ENCODE measurements at places on chromosomes 4 and X. TPM values are rescaled to one million over a fixed set of nuclear protein-coding genes. Genes with fewer than 3 reads are reported as not detected.

DNA sequence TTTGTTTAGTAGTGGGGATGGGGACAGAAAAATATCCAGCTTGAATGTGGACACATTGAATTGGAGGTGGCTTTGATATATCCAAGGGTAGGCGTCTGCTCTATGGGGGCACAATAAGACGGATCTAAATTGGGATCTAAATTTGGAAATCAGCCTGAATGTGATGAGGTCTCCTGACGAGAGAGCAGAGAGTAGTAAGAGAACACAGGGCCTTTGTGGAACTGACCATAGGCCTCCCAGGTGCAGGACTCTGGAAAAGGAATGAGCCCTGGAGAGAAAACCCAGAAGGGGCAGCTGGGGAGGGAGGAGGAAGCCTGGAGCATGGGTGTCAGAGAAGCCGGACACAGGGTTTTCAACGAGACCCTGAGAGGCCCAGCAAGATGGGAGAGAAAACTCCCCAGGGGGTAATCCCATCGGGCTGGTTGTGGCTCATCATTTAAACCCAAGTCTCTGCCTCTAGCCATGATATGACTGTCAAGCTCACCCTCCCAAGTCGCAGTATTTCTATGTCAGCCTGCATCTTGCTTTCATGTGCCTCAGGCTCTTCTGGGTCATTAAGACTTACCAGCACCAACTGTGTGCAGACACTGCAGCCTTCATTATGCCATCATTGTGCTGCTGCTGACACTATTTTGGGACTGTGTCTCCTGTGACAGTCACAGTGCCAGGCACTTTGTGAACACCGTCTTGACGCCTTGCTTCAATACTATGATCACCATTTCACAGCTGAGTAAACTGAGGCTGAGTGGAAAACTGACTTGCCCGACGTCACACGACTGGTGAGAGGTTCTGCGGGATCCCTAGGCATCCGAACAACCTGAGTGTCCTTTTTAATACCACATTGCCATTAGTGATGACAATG is 57.1 kb downstream of the ANAPC4 start:
- no peaks in the 10 kb centered on the region for H3K27me3 ChIP-seq
- H3K36me3 ChIP-seq: no peaks in the 10 kb centered on the region
- no peak overlapping the region for H3K4me3 ChIP-seq
- no peak for DNase-seq
- no peaks in the 10 kb centered on the region for H3K4me1 ChIP-seq
- no peak overlapping the region for H3K27ac ChIP-seq

- no peaks in the 10 kb centered on the region for H3K4me1 ChIP-seq
- H3K4me3 ChIP-seq: no peak overlapping the region
- no peak overlapping the region for H3K27ac ChIP-seq
- H3K36me3 ChIP-seq: no peaks in the 10 kb centered on the region
Measured at GRCh38 chr4:76488888-76489685, 54.1 kb downstream of the SHROOM3 start.

DNA sequence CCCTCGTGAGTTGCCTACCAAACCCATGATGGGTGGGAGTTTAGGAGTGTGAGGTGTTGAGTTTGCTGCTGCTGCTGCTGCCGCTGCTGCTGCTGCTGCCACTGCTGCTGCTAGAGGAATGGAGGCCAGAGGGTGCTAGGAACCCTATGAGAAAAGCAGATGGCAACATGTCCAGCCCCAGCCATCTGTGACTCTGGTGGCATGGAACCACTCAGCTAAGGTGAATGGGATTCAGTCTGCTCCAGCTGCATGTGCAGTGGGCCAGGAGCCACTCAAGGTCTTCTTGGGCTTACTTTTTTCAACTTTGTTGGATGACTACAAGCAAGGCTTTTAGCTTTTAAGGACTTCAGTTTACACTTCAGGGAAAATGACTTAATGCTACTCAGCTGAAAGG is 103.8 kb downstream of the RTL5 start:
- no peaks in the 10 kb centered on the region for H3K4me1 ChIP-seq
- no peaks in the 10 kb centered on the region for H3K36me3 ChIP-seq
- DNase-seq: no peak
- H3K27ac ChIP-seq: no peak overlapping the region
- no peaks in the 10 kb centered on the region for H3K27me3 ChIP-seq

DNA sequence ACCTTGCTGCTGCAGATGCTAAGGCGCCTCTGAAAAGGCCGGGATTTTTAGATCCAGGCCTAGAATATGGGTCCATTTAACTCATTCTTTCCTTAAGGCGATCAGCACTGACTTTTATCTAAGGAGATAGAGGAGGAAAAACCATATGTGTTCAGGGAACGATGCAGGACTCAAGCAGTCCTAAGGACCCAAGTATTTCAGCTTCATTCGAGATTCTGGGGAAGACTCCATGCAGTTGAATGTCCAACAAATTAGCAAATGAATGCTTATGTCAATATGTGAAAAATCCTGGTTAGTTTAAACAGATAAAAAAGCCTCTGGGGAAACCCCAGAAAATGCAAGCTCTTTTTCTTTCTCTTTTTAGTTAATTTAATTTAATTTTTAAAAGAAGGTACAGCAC is 36.0 kb downstream of the HELT start:
- H3K36me3 ChIP-seq: no peaks in the 10 kb centered on the region
- no peaks in the 10 kb centered on the region for H3K27me3 ChIP-seq
- H3K27ac ChIP-seq: no peak overlapping the region
- no peak overlapping the region for H3K4me3 ChIP-seq
- DNase-seq: no peak

- peak overlapping the region; percentile 60 for H3K4me3 ChIP-seq
- no peaks in the 10 kb centered on the region for H3K36me3 ChIP-seq
- DNase-seq: no peak
- peak overlapping the region; percentile 92 for H3K27ac ChIP-seq
Measured at GRCh38 chrX:54640103-54640690, 110.2 kb downstream of the GNL3L start.

DNA sequence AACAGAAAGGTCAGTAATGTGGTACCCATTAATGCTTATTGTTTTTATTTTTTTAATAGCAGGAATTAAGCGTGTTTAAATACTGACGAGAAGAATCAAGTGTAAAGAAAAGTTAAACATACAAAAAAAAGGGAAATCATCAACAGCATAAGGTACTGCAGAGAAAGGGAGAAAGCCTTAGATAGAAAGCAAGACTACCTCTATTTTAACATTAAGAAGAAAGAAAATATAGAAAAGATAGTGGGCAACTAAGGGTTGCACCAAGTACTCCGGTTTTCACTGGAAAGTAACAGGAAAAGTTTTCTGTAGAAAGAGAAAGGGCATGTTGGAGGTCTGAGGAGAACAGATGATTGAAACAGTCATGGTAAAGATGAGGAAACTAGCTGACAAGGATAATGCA is 41.9 kb downstream of the FBXW7 start:
- DNase-seq: no peak
- H3K27me3 ChIP-seq: no peaks in the 10 kb centered on the region
- no peaks in the 10 kb centered on the region for H3K4me1 ChIP-seq
- H3K27ac ChIP-seq: no peak overlapping the region
- H3K4me3 ChIP-seq: no peak overlapping the region

DNA sequence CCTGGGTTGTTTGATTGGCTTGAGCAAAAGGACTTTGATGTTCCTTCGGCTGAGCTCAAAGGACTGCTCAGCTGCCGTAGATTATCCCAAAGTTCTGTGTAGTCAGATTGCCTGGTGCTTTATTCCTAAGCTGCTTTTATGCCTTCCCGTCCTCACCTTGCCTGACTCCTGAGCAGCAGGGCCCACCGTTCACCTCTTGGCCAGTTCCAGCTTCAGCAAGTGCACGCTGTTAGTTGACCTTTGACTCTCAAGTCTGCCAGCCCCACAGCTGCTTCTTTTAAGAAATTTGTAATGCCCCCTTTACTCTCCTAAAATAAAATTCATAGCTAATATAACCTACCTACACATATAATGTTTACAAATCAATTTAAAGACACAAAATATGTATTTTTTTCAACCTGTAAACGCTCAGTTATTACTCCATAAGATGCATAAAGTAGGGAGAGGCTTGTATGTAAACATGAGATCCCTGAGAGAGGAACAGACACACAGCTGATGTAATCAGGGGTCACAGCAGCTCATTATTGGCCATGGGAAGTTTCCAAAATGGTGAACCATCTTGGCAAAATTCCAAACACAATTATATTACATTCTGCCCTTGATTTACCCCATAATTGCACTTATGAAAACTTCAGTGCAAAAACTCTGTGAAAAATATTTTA is 28.6 kb downstream of the UCHL1 start:
- H3K27ac ChIP-seq: no peak overlapping the region
- DNase-seq: no peak
- H3K4me1 ChIP-seq: no peaks in the 10 kb centered on the region

- DNase-seq: no peak
- H3K4me1 ChIP-seq: no peaks in the 10 kb centered on the region
Measured at GRCh38 chr4:151709071-151709470, 51.7 kb downstream of the GATB start.

- no peak overlapping the region for H3K4me3 ChIP-seq
- DNase-seq: peak; percentile 8
- H3K27me3 ChIP-seq: no peaks in the 10 kb centered on the region
- H3K36me3 ChIP-seq: no peaks in the 10 kb centered on the region
- H3K4me1 ChIP-seq: no peaks in the 10 kb centered on the region
Measured at GRCh38 chr4:8297691-8298485, 28.3 kb downstream of the HTRA3 start.

GRCh38 chr4:67125636-67126514 is 419.4 kb downstream of the CENPC start:
- H3K36me3 ChIP-seq: no peaks in the 10 kb centered on the region
- H3K27ac ChIP-seq: no peak overlapping the region

DNA sequence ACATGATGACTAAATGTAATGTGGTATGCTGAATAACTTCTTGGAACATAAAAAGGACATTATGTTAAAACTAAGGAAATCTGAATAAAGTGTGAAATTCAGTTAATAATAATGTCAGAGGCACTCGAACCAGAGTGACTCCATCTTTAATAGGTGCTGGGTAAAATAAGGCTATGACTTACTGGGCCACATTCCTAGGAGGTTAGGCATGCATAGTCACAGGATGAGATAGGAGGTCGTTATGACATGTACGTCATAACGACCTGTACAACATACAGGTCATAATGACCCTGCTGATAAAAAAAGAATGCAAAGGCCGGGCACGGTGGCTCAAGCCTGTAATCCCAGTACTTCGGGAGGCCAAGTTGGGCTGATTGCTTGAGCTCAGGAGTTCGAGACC is 28.9 kb upstream of the OPHN1 start:
- H3K27me3 ChIP-seq: no peaks in the 10 kb centered on the region
- no peak for DNase-seq
- no peak overlapping the region for H3K27ac ChIP-seq
- no peaks in the 10 kb centered on the region for H3K36me3 ChIP-seq
- no peak overlapping the region for H3K4me3 ChIP-seq

GRCh38 chr4:163385466-163385865 is 41.8 kb downstream of the NPY5R start:
- no peaks in the 10 kb centered on the region for H3K4me1 ChIP-seq
- H3K36me3 ChIP-seq: no peaks in the 10 kb centered on the region
- no peaks in the 10 kb centered on the region for H3K27me3 ChIP-seq
- no peak overlapping the region for H3K4me3 ChIP-seq

- no peaks in the 10 kb centered on the region for H3K27me3 ChIP-seq
- no peaks in the 10 kb centered on the region for H3K4me1 ChIP-seq
- no peaks in the 10 kb centered on the region for H3K36me3 ChIP-seq
- no peak for DNase-seq
- no peak overlapping the region for H3K27ac ChIP-seq
- no peak overlapping the region for H3K4me3 ChIP-seq
Measured at GRCh38 chr4:16140879-16141249, 57.0 kb upstream of the PROM1 start.

GRCh38 chr4:128168701-128169100 is 107.6 kb downstream of the LARP1B start:
- H3K27me3 ChIP-seq: no peaks in the 10 kb centered on the region
- no peak overlapping the region for H3K4me3 ChIP-seq
- no peak overlapping the region for H3K27ac ChIP-seq
- H3K36me3 ChIP-seq: no peaks in the 10 kb centered on the region
- H3K4me1 ChIP-seq: no peaks in the 10 kb centered on the region
- DNase-seq: no peak

GRCh38 chr4:134027931-134028330 is 173.7 kb downstream of the PABPC4L start:
- H3K27me3 ChIP-seq: no peaks in the 10 kb centered on the region
- no peak for DNase-seq
- H3K4me1 ChIP-seq: no peaks in the 10 kb centered on the region
- no peak overlapping the region for H3K27ac ChIP-seq
- H3K4me3 ChIP-seq: no peak overlapping the region

DNA sequence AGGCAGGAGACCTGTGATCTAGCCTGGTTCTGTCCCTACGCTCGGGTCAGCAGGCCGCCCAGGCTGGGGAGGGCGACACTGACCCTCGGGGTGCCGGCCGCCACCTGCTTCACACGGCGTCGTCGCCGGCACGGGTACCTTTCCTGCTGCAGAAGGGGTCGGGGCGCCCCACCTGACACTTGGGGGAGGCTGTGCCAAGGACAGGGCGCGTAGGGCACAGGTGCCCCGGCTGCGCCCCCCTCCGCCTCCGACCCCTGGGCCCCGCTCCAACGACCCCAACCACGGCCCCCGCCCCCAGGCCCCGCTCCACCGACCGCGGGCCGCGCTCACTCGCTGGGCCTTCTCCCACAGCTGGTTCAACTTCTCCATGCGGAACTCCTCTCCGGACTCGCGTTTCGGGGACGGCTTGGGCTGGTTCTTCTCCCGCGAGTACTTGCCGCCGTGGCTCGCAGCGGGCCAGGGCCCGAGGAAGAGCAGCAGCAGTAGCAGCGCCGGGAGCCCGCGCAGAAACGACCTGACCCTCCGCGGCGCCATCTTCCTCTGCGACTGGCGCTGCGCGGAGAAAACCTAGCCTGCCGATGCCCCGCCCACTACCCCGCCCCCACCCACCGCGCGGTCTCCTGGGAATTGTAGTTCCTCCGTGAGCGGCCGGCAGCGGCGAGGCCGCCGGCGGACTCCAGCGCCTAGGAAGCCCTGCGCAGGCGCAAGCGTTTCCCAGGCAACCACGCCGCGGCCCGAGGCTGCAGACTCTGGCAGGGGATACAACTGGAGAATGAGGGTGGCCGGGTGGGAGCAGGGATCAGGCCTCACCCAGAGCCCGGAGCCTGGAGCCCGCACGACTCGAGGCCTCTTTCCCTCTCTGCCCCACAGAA is at the start of gene LRPAP1:
TSS of gene LRPAP1 (minus strand) at position 544 of the 872 bp plus-strand sequence. CDS start at position 534, 10 bp downstream.
- peak within 1 kb of the TSS; percentile 88 for H3K27ac ChIP-seq
- peak; percentile 82 for DNase-seq
- H3K4me3 ChIP-seq: peak within 1 kb of the TSS; percentile 99
- H3K27me3 ChIP-seq: no peaks in the 10 kb centered on the region
- peaks cover 20% of the 10 kb centered on the region for H3K4me1 ChIP-seq

DNA sequence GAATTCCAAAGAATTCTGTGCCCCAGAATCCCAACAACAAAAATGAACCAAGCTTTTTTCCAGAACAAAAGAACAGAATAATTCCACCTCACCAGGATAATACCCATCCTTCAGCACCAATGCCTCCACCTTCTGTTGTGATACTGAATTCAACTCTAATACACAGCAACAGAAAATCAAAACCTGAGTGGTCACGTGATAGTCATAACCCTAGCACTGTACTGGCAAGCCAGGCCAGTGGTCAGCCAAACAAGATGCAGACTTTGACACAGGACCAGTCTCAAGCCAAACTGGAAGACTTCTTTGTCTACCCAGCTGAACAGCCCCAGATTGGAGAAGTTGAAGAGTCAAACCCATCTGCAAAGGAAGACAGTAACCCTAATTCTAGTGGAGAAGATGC is 161.6 kb downstream of the AFF2 start:
- no peak overlapping the region for H3K4me3 ChIP-seq
- no peak for DNase-seq
- no peaks in the 10 kb centered on the region for H3K27me3 ChIP-seq
- H3K36me3 ChIP-seq: no peaks in the 10 kb centered on the region

The SAGE1 gene
- not detected for total RNA-seq

The PALLD gene
- total RNA-seq: 165 TPM

The EDA2R gene
- not detected for total RNA-seq

The CORIN gene
- 0.70 TPM for total RNA-seq

The EMCN gene
- total RNA-seq: 11.5 TPM
